ENCODE measurements at places on chromosomes 12 and 14.

- no peak for DNase-seq
Observed at GRCh38 chr12:63862187-63862968, 17.9 kb downstream of the SRGAP1 start.

DNA sequence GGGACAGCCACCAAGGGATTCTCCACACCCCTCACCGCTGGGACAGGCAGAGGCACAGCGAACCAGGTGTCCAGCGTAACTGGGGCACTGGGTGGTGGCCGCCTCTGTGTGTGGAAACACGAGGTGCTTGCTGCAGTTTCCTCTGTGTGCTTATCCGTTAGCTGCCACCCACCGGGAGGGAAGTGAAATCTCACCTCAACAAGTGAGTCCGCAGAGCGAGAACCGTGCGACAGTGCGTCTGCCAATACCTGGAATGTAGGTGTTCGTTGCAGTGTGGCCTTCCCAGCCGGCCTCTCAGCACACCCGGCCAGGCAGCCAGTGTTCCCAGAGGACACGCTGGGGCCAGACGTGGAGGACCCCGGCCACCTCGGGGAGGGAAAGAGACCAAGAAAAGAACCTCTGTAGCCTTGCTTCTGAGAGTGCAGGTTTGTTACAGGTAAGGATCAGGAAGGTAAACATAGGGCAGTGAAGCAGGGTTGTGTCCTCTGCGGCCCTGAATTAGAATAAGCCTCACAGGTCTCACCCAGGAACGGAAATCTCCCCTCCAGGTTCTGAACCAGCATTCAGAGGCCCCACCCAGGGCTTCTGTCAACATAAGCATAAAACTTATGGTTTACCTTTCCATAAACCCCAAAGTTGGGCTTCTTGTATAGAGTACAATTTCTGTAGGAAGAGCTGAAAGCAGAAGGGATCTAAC, 1.5 kb downstream of the BCL2L14 start:
- DNase-seq = no peak

GRCh38 chr12:56338308-56339157, at the start of gene IL23A:
TSS of gene IL23A (plus strand) at chr12:56338884. CDS start at chr12:56339045, 161 bp downstream.
- peak; percentile 38 for DNase-seq

- no peak for DNase-seq
Observed at GRCh38 chr12:19771858-19772257, 332.6 kb downstream of the AEBP2 start.

DNA sequence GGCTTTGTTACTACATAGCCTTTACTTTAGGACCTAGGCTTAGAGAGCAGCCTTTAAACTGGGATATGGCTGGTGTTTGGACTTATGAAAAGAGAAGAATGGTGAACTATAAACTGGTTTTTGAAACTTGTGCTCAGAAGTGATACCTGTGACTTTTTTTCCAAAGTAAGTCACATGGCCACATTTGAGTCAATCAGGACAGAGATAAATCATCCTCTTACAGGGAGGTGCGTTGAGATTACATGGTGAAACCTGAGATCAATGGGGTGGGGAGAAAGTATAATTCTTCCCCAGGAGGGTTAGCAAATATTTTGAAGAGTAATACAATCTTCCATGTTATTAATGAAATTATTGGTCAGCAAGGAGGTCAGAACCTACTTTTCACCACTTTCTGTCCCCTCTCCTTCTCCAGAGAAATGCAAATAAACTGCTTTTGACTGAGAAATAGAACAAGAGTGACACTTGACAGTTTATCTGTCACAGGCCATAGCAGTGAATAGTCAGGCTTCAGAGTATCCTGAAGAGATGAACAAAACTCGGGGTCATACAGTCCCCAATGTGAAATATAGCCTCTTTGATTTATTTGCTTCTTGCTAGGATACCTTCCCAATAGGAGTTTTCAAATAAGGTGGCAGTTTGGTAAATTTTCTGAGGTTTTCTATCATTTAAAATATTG, 11.1 kb upstream of the ZNF641 start:
- DNase-seq = no peak

- no peak for DNase-seq
Observed at GRCh38 chr12:100243137-100243536, 23.7 kb downstream of the DEPDC4 start.

GRCh38 chr14:103188810-103189480, 65.7 kb downstream of the TNFAIP2 start:
- DNase-seq = no peak
